ENCODE measurements at places on chromosomes 3 and 15.

DNA sequence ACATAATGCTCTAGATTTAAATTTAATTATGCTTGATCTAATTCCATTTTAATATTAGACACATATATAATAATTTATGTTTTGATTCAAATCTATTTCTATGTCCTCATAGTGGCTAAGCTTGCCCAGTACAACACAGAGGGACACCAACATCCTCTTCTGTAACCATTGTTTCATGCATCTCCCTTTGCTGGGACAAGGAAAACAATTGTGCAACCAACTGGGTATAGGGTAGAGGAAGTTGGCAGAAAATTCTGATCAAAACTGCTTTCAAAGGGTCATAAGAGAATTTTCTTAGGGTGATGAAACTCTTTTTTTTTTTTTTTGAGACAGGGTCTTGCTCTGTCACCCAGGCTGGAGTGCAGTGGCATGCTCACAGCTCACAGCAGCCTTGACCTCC, 121.4 kb upstream of the SGO1 start:
- DNase-seq = no peak

GRCh38 chr3:86748015-86748414, 242.9 kb downstream of the VGLL3 start:
- no peak for DNase-seq

GRCh38 chr3:8491271-8492144, 10.1 kb upstream of the LMCD1 start:
- DNase-seq = no peak

- DNase-seq = no peak
Measured at GRCh38 chr3:118098827-118099226, 935.8 kb downstream of the IGSF11 start.

DNA sequence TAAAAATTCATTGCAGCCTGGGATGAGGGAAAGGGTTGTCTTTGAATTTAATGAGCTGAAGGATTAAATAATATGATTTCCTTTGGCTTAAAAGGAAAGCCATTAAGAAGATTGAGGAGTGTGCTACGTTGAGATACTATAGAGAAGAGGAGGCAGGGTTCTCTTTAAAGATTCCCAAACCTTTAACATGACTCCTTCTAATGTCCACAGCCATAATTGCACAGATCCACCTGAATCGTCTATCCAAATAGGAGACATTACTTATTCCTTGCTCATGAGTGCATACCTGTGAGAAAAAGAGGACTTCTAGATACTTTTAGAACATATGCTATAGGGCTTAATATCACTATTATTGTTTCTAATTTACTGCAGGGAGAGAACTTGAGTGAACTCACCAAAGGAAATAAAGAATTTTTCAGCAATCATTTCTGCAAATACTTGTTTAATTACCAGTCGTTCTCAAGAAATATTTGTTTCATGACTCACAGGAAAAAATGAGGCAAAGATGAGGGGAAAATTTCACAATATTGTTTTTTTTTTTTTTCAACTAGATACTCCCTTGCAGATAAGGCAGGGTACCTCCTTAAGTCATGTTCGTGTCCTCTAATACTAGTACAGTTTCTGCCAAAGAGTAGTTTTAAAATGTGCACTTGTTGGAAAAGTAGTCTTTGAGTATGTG, 8.9 kb upstream of the SUCNR1 start:
- peak; percentile 55 for DNase-seq

DNA sequence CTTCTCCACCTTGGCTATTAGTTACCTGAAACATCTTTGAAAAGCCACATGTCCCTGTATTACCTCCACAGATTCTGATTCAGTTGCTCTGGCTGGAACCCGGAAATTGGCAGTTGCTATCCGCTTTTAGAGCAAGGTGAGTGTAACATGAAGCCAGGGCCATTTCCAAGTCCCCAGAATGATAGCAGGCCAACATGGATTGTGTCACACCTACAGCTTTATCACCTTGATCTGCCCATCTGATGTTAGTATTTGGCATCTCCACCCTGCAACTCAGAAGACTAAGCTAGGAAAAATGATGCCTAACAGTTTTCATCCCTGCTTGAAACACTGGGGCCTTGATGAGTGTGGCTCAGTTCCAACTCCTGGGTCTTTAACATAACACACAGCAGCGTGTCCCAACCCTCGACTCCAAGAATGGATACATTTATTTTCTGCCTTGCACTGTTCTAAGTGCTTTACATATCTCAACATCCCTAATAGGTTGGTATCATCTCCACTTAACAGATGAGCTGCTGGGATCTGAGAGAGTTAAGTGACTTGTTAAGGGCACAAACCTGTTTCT, 21.3 kb upstream of the NUDT16 start:
- no peak for DNase-seq

GRCh38 chr3:22199095-22199494, 448.1 kb upstream of the ZNF385D start:
- DNase-seq = no peak

DNA sequence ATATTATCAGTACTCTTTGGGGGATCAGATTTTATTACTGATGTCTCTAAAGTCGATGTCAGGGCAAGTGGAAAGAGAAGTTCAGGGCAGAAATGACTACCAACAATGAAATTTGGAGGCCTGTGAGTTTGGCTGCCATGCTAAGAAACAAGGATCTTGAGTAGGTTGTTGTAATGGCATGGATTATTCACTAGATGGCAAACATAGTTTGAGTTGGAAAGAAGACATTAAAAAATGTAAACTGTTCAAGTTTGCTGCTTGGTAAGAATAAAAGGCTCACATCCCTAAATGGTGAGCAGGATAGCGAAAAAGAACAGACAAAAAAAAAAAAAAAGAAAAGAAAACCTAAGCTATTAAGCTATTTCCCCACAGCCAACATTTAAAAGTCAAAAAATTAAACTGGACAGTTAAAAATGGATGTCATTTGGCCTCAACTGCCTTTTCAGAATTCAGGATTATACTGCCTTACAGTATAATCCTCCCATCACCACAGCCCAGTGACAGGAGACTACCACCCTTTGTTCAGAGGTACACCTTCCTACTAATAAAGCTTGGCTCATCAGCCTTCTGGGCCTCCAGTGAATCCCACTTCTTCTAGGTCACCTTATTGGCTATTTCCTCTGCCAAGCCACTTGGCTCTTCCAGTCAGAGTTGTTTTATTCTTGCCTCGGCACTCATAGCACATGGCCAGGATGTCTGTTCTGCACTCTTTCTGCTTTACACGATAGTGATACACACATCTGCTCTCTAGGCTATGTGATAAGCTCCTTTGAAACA, 163.7 kb downstream of the PLD1 start:
- DNase-seq = peak; percentile 52

DNA sequence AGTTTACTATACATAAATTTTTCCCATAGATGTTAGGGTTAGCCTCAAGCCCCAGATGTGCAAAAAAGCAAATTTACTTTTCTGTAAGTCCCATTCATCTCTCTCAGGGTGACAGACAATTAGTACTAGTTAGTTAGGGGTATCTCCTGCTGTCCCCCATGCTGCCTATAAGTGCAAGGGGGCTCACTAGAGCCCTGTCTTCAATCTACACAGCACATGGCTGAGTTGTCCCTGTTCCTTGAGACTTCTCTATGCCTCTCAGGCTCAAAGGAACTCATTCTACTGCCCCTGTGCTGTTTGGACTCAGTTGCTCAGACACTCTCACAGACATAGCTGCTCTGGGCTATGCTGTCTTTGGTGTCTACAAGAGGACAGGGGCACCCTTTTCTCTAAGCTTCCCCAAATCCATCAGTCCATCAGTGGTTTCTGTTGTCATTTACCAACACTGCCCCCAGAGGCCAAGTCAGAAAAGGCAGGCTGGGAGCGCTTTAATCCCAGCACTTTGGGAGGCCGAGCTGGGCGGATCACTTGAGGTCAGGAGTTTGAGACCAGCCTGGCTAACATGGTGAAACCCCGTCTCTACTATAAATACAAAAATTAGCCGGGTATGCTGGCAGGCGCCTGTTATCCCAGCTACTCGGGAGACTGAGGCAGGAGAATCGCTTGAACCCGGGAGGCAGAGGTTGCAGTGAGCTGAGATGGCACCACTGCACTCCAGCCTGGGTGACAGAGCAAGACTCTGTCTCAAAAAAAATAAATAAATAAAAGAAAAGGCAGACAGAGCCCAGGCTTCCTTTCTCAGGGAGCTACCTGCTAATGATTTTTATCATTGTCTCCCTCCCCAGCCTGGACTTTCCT, 31.4 kb upstream of the PRTG start:
- DNase-seq = peak; percentile 52

DNA sequence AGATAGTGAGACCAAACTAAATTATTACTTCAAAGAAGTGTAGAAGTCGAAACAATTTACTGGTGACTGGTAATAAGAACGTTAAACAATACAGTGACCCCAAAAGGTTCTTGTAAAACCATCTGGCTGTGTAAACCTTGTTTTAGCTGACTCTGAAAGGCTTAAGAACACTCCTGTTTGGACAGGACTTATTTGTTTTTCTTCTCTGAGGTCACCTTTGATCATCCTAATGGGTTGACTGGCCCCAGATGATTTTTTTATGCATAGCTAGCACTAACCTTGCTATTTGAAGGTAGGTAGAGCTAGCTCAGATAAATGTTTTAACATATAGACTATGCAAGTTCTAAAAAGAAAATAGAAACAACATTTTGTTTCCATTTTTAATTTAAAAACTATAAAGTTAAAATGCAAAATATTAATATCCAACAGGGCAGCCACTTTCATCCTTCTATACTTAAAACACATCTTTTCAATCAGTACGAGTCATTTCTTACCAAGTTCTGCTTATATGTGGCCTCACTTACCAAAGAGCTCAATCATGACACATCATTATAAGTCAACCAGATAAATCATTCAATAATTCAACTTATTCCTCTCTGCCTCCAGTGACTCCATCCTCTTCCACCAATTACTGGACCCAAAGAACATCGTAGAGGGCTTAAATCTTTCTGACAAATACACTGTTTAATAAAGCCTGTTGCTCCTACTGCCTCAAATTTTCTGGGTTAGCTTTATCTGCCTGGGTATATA, 158.8 kb downstream of the SSR3 start:
- no peak for DNase-seq

DNA sequence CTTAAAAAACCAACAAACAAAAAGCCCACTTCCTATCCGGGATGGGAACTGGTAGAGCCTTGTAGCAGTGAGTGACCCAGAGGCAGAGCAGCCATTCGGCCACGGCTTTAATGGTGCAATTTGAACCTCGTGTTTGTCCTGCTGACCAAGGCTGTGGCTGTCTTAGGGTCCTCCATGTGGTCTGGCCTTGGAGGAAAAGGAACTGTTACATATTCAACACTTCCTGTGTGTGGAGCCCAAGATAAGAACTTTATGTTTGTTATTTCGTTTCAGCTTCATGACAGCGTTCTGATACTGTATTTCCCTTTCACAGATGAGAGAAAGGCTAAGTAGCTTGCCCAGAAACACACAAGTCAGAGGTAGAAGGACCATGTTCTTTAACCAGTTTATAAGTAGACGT, 269.8 kb downstream of the SV2B start:
- DNase-seq = no peak

Measured in RWPE1 (cell line).